ENCODE measurements at places on chromosomes 2 and 18.

DNA sequence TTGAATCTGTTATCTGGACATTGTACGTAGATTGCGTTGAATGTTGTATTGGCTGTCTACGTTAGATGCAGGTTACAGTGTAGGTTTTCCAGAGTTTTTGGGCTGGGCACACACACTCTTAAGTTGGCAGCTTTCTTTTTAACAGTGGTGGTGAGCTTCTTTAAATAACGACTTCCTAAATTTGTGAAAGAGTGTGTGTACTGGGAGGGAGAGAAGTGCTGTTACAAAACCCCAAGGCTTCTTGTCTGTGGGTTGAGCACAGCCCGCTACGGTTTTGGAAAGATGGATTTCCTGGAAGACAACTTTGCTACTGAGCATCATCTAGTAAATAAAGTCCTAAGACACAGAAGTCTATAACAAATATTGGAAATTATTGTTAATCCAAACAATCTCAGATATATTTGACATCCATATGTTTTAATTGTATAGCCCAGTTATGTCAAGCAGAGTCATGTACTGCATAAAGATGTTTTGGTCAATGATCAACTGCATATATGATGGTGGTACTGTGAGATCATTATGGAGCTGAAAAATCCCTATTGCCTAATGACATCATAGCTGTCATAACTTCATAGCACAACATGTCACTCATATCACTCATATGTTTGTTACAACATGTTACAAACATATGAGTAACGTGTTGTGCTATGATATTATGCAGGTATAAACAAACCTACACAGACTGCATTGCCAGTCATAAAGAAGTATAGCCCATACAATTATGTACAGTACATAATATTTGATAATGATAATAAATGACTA is 7.9 kb upstream of the THUMPD2 start:
- no peak for DNase-seq

DNA sequence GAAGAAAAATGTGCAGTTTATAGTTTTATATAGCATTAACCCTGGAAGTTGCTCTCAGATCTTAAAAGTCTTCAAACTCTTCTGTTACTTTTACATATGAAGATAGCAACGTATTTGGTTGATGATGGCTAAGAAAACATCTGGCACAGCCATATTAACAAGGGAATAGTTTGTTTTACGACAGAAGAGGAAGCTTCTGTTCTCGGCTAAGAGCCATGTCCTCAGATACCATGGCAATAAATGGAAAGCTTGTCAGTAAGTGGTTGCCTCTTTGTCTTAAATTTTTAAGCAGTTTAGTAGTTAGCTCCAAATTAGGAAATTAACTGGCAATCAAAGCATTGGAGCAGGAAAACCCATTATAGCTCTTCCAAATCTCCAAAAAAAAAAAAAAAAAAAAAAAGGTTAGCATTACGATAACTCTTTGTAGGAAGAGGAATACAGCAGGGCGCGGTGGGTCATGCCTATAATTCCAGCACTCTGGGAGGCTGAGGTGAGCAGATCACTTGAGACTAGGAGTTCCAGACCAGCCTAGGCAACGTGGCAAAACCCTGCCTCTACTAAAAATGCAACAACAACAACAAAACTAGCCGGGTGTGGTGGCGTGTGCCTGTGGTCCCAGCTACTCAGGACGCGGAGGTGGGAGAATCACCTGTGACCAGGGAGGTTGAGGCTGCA is 4.5 kb upstream of the STON1 start:
- DNase-seq, result no peak

DNA sequence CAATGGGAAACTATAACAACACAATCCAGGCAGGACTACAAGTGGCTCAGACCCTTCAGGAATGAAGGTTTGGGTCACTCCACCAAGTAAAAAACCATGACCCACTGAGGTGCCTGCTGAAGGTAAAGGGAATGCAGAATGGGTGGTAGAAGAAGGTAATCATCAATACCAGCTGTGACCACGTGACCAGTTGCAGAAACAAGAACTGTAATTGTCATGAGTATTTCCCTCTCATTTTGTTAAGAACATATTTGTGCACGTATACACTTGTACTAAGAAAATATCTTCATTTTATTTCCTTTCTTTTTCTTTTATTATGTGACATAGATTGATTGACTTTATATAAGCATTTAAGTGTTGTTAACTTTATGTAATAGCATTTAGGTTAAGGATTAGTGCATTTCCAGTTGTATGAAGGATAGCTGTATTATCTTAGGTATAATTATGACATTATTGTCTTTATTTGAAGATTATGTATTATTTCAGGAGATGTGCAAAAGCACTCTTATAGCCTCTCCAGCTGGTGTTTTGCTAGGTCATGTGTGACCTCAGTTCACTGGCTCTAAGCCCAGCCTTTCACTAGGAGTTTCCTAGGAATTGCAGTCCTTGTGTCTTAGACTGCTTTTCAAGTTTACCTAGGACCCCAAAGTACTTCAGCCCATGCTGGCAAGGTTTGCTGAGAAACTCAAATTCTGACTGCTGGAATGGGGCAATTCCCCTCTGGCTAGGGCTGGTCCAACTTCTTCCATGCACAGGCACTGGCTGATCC is 125.7 kb upstream of the DPP10 start:
- DNase-seq, result no peak

DNA sequence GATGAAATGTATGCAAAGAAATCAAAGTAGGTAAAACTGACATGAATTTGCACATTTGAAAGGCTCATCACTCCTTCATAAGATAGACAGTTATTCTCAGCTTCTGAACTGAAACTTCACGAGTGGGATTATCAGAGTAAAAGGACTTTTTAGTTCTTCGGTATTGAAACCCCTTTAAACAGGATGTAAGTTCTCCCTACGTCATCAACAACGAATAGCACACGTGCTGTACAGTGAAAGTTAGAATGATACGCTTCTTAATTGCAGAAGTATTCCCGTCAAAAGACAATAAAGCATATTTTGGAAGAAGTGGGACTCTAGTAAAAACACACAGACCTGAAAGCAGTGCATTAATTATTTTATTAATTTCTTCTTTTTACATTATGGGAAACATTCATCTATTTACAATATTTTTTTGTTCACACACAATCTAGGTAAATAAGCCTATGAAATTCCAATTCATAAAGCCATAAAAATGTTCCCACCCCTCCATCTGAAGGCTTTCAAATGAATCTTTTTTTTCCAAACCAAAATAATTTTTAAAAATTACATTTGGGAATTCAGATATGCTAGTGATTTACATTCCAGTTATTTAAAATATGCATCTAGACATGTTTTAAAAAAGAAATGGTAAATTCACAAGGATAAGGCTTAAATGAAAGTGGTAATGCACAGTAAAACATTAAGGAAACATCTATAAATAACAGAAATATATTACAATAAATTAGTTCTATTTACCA is 45.9 kb downstream of the TGIF1 start:
- DNase-seq, result no peak

GRCh38 chr18:50707855-50708469 is 111.9 kb downstream of the MRO start:
- DNase-seq, result no peak

DNA sequence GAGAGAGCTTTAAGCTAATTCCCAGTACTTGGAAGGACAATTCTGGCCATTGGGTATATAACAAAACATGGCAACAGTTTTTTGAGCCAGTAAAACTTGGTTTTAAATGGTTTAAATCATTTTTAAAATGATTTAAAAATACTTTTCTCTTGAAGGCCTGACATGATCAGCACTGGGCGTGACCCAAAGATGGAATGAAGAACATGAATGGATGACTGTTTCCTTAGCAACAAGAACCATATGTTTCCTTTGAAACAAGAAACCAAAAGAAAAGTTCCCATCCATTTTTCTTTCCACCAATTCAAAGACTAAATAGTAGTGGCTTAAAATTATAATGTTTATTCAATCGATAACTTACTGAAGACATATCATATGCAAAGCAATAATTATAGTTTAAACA is 348.3 kb upstream of the FIGN start:
- no peak for DNase-seq

DNA sequence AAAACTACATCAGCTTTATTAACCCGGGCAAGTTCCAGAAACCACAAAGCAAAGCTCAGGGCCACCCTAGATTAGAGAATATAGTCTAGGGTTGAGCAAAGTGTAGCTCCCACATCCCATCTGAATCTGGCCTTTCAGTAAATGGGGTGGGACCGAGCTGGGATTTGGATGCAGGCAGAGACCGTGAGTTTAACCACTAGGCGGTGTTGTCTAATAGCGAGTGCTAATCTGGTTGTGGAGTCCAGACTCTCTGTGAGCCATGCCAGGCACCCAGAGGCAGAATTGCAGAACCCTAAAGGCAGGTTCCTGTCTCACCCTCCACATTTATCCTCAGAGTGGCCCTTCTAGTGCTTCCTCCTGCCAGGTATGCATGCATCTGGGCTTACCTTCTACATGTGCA is 435.9 kb downstream of the TSN start:
- no peak for DNase-seq

- no peak for DNase-seq
Measured at GRCh38 chr2:150475479-150476250, 11.8 kb downstream of the RND3 start.

- no peak for DNase-seq
Measured at GRCh38 chr18:76619261-76619620, 124.2 kb upstream of the ZNF516 start.

- DNase-seq, result no peak
Measured at GRCh38 chr2:129443235-129443864, 536.1 kb upstream of the RAB6C start.

- DNase-seq, result no peak
Measured at GRCh38 chr2:219362524-219363164, 25.1 kb downstream of the DNPEP start.

DNA sequence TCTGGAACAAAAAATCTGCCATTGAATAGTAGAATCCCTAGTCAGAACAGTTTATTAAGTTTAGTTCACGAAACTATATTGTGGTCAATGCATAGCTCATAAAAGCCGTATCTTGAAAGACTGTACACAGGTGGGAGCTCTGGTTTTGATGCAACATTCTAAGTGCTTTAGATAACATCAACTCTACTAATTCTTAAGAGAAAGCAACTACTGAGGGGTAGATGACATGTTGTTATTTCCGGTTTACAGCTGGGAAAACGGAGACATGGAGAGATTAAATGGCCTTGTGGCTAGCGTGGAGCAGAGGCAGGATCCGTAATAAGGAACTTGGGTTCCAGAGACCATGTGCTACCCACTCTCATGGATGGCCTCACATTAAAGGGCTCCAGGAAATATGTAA is 4.2 kb upstream of the ITGA6 start:
- no peak for DNase-seq

DNA sequence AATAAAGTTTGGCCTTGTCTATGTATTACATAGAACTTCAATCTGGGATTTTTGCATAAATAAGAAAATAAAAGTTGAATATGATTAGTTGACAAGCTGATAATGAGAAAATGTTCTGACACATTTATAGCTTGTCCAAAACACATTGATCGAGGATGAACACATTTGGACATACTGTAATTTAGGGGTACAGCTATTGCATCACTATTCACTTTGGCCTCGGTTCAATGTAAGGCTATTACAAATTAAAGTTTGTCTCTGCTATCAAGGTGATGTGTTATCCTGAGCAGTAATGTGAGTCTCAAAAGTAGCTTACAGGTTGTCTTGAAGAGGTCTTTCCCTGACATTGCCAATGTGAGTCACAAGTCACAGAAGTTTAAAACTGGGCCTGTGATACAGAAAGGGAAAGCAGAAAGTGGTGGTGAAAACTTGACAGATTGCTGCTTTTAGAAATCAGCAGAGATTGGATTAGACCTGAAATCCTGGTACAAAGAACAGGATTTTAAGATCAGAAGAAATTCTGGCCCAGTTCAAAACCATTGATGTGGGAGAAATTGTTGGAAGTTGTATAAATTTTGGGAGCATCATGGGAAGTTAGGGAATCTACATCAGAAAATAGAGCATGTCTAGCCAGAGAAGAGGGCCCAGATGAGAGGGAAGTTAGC is 674.1 kb downstream of the NYAP2 start:
- DNase-seq, result no peak

DNA sequence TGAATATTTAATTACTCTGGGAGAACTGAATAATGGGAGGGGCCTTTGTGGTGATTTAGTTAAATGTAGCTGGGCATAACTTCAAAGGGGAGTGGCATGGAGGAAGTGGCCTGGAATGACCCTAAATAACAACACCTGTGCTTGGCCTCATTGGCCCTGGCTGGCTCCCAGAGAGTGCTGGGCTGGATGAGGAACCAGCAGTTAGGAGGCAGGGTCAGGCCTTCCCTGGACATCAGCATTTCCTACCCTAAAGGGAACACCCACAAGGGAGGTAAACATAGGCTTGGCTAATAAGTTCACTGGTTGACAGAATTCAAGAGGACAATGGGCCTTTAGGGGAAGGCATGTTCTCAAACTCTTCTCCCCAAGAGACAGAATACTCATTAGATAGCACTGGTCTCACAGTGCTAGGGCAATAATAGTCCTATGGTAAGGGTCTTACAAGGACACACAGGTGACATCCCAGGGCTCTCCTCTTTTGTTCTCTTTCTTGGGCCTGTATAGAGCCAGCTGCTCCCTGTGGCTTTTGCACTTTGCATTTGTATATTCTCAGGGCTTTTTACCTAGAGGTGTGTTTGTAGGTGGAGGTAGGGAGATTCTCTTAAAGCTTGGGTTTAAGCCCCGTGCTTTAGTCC is 106.8 kb downstream of the ZNF519 start:
- DNase-seq, result no peak

- no peak for DNase-seq
Measured at GRCh38 chr2:240952496-240953246, 45.7 kb upstream of the SNED1 start.

DNA sequence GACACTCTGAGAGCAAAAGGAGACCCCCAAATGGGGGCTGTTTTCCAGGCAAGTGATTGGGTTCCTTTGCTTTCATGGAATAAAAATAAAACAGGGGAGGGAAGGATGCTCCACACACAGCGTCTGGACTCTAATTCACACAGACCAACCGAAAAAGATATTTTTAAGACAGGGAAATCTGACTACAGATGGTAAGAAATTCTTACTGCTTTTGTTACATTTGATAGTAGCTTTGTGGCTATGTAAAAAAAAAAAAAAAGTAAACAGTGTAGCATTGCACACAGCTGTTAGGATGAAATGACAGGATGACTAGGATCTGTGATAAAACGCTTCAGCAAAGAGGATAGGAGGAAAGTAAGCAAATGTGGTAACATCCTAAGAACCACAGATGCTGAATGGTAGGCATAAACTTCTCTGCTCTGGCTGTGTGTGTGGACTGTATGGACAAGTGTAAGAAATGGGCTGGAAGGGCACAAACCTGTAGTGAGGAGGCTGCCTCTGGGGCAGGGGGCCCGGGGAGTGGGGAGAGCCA is 207.6 kb downstream of the ANAPC1 start:
- DNase-seq, result no peak

DNA sequence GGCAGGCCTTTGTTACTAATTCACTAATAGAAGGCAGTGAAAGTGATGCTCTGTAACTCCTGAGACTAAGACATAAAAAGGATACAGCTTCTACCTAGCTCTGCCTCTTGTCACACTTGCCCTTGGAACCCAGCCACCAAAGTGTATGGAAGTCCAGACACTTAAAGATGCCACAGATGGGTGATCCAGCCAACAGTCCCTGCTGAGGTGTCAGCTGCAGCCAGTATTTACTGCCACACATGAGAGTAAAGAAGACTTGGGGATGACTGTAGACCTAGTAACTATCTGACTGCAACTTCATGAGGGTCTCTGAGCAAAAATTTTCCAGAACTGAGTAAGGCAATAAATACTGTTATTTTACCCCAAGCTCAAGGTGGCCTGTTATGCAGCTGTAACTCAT is 8.8 kb downstream of the IMMT start:
- DNase-seq, result no peak

GRCh38 chr2:109386004-109386695 is 227.6 kb downstream of the SEPTIN10 start:
- DNase-seq, result no peak
